ENCODE measurements at places on chromosomes 13 and 19. TPM values are rescaled to one million over a fixed set of nuclear protein-coding genes. Genes with fewer than 3 reads are reported as not detected.

The KLF5 gene
- 53.8 TPM for total RNA-seq

DNA sequence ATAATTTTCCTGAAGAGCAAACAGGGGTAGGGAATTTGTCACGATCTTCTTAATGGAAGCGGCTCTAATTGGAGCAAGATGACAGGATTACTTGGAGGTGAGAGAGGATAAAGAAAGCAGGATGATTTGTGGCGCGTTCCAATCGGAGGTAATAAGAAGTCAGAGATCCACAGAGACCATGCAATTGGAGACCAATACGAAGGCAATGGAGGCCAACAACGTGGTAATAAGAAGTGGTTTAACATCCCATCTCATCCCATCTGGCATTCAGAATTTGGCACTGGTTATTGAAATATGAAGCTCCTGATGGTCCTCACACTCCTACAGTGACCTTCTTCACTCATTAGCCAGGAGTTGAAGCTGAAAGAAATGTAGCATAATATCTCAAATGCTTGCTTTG lies 130.6 kb downstream of the DLEU7 start:
- no peak overlapping the region for H3K4me3 ChIP-seq
- no peaks in the 10 kb centered on the region for H3K27me3 ChIP-seq
- no peak overlapping the region for H3K27ac ChIP-seq
- H3K36me3 ChIP-seq, result no peaks in the 10 kb centered on the region

DNA sequence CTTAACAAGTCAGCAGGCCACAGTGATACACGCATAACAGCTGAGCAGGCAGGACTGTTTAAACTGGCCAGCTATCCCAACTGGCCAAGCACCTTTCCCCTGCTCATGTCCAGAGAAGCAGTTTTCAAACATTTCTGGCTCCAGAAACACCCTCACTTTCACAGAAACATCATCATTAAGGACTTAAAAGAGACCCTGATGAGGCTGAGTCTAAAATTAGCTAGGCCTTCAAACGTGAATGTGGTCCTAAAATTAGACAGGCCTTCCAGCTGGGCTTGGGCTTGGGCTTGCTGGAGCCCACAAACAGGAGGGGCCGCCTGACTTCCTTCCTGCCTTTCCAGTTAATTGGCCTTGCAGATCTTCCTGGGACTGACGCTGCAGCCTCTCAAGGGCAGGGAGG lies 334.2 kb downstream of the DNAJC15 start:
- H3K27ac ChIP-seq, result no peak overlapping the region
- H3K27me3 ChIP-seq, result no peaks in the 10 kb centered on the region
- H3K4me1 ChIP-seq, result no peaks in the 10 kb centered on the region
- no peak overlapping the region for H3K4me3 ChIP-seq
- DNase-seq, result no peak

DNA sequence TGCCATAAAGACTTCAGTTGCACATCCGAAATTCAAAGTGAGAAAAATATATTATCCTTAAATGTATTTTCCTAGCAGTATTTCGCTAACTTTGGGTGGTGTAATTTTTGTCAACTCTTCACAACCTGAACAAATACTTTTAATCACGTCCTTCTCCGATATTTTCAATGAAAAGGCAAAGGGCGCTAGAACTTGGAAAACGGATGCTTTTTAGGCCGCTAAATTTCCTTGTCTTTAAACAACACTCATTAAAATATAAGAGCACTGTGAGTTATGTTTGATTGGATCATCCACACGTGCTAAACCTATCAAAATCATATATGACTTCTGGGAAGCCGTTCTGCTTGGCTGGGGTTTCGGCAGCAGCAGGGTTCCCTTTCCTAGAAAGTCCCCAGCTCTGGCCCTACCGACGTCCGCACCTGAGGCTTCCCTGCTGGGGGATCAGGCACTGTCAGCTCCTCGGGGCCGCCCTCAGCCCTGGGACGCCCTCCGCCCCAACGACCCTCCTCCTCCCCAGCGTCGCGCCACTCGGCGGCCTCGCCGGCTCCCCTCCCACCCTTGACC lies 462 bp upstream of the MPHOSPH8 start:
- H3K4me3 ChIP-seq, result peak overlapping the region; percentile 83
- DNase-seq, result no peak
- H3K36me3 ChIP-seq, result no peaks in the 10 kb centered on the region
- peaks cover 37% of the 10 kb centered on the region for H3K4me1 ChIP-seq
- peak overlapping the region; percentile 93 for H3K27ac ChIP-seq
- H3K27me3 ChIP-seq, result no peaks in the 10 kb centered on the region

DNA sequence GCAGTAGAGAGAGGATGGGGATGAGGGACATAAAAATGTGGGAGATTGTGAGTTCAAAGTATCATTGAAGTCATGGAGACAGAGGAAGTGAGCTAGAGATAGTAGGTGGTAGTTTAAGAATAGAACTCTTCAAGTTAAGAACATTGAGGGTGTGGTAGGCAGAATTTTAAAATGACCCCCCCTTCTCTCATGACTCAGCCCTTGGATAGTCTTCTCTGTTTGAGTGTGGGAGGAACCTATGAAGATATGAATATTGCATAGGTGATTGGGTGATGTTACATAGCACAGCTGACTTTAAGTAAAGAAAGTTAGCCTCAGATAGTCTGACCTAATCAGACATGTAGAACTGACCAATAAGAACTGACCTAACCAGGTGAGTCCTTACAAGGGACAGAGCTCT lies 418.6 kb downstream of the FOXO1 start:
- no peak for DNase-seq
- H3K27ac ChIP-seq, result no peak overlapping the region
- no peaks in the 10 kb centered on the region for H3K4me1 ChIP-seq
- no peak overlapping the region for H3K4me3 ChIP-seq
- H3K27me3 ChIP-seq, result no peaks in the 10 kb centered on the region

GRCh38 chr19:45955905-45956608 lies 17.6 kb downstream of the NOVA2 start:
- H3K4me1 ChIP-seq, result no peaks in the 10 kb centered on the region
- H3K27ac ChIP-seq, result peak overlapping the region; percentile 32
- peak; percentile 75 for DNase-seq
- no peaks in the 10 kb centered on the region for H3K36me3 ChIP-seq

The CDX2 gene
- total RNA-seq, result not detected

DNA sequence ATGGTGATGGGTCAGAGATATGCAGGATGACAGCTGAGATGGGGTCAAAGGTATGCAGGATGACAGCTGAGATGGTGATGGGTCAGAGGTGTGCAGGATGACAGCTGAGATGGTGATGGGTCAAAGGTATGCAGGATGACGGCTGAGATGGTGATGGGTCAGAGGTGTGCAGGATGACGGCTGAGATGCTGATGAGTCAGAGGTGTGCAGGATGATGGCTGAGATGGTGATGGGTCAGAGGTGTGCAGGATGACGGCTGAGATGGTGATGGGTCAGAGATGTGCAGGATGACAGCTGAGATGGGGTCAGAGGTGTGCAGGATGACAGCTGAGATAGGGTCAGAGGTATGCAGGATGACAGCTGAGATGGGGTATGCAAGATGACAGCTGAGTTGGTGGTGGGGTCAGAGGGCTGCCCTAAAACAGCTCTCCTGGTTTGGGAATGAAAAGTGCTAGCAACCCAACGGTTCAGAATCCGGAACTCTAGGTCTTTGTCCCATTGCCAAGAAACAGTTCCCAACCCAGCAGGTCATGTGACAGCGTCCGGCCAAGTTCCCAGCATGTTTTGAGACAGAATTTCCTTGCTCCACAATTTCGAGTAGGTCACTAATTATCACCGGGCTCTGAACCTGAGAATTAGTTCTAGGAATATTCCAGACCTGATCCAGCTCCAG lies 3.2 kb downstream of the SELENOW start:
- peaks cover 59% of the 10 kb centered on the region for H3K4me1 ChIP-seq
- H3K36me3 ChIP-seq, result peaks cover 62% of the 10 kb centered on the region
- peak; percentile 35 for DNase-seq
- H3K27ac ChIP-seq, result no peak overlapping the region

The MUC16 gene
- not detected for total RNA-seq

DNA sequence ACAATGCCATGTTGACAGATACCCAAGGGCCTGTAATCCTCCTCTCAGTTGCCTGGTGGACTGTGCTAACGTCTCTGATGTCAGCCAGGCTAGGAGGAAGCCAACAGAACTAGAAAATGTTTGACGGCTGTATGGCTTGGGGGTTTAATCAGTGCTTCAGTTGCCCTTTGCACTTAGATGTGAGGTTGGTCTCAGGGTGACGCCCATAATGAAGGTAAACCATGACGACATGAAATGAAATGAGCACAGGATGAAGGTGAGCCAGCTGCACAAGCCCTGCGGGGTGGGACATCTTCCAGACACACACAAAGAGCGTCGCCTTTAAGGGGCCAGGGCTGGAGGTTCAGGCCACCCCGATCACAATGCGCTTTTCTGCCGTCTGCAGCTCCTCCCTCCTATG lies 127.2 kb downstream of the CRYL1 start:
- H3K4me3 ChIP-seq, result no peak overlapping the region
- H3K4me1 ChIP-seq, result no peaks in the 10 kb centered on the region
- DNase-seq, result peak; percentile 41
- H3K27ac ChIP-seq, result no peak overlapping the region
- H3K27me3 ChIP-seq, result no peaks in the 10 kb centered on the region
- peaks cover 18% of the 10 kb centered on the region for H3K36me3 ChIP-seq

The ZIM2 gene
- total RNA-seq, result 4.1 TPM

The SPACA6 gene
- 151 TPM for total RNA-seq

DNA sequence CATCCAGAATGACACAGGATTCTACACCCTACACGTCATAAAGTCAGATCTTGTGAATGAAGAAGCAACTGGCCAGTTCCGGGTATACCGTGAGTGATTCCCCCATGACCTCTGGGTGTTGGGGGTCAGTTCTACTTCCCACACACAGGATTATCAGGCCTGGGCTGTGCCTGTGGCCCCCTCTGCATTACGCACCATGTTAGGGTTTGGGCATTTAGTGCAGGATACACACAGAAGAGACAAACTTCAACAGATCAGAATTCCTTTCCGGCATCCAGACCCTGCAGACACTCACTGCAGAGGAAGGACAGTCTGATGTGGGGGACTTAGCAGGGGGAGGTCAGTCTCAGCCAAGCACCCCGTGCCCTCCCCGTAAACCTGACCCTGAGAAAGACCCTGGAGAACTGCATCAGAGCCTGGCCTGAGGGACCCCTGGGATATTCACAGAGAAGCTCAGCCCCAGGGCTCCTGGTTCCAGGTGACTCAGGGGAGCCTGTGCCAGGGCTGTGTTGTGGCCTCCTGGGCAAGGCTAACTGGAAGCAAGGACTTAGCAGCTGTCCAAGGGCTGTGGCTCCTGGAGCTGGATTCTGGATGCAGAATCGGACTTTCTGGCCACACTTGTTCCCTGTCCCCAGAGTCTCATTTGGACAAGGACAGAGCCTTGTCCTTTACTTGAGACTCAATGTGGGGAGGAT lies 1.7 kb downstream of the CEACAM5 start:
- no peak for DNase-seq
- H3K4me1 ChIP-seq, result no peaks in the 10 kb centered on the region
- H3K27me3 ChIP-seq, result peaks cover 63% of the 10 kb centered on the region
- no peak overlapping the region for H3K27ac ChIP-seq
- H3K4me3 ChIP-seq, result no peak overlapping the region
- H3K36me3 ChIP-seq, result no peaks in the 10 kb centered on the region

The KASH5 gene
- total RNA-seq, result not detected

GRCh38 chr13:21060338-21061028 lies 903 bp downstream of the LATS2 start:
- no peaks in the 10 kb centered on the region for H3K36me3 ChIP-seq
- peak overlapping the region; percentile 72 for H3K4me3 ChIP-seq
- peak overlapping the region; percentile 97 for H3K27ac ChIP-seq
- no peaks in the 10 kb centered on the region for H3K27me3 ChIP-seq

DNA sequence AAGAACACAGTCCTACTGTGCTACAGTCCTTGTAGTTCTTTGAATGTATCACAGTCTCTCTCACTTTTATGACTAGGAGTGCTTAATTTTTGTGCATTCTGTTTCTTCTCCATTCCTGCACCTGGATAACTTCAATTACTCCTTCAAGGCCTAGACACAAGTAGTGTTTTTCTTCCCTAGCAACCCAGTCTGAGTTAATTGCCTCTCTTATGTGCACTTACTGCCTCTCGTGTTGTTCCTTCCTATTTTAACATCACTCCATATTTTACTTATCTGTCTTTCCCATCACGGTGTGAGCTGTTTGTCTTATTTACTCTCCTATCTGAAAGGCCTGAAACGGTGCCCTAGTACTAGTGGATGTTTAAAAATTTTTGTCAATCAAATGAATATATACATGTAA lies 101.5 kb downstream of the HS6ST3 start:
- no peaks in the 10 kb centered on the region for H3K36me3 ChIP-seq
- no peaks in the 10 kb centered on the region for H3K27me3 ChIP-seq
- DNase-seq, result no peak
- no peak overlapping the region for H3K27ac ChIP-seq
- no peaks in the 10 kb centered on the region for H3K4me1 ChIP-seq

The CAPS gene
- 41.5 TPM for total RNA-seq

DNA sequence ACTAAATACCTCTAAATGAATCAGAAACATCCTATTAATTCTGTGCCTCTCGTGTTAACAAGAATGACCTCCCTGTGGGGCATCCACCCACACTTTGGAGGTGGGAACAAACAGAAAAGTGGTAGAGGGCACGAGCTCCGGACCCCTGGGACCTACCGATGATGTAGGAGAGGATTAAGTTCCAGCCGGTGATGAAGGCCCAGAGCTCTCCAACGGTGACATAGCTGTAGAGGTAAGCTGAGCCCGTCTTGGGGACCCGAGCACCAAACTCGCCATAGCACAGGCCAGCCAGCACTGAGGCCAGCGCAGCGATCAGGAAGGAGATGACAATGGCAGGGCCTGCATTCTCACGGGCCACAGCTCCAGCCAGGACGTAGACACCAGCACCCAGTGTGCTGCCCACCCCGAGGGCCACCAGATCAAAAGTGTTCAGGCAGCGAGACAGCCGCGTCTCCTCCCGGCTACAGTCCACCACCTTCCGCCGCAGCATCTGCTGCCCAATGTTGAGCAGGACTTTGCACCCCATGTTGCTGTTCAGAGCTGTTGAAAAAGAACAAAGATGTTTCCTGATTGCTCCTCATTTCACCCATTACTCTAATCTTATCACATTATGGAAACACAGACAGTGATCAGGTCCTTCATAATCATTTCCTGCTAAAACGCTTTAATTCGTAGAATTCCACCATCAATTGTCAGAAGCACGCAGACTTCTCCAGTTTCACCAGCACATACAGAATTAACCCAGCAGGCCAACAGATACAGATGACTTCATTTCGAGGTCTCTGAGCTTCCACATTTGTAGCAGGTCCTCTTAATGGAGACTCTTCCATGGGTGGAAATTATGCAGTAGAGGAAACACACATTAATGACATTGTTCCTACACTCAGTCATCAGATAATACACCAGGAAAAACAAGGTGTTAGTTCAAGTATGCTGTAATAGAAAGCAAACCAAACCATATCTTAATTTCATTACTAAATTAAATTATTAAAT lies 59.5 kb downstream of the SLC7A1 start:
- no peak for DNase-seq
- no peak overlapping the region for H3K27ac ChIP-seq
- H3K4me1 ChIP-seq, result peaks cover 32% of the 10 kb centered on the region
- H3K27me3 ChIP-seq, result no peaks in the 10 kb centered on the region
- peaks cover 41% of the 10 kb centered on the region for H3K36me3 ChIP-seq
- H3K4me3 ChIP-seq, result no peak overlapping the region

The LILRB3 gene
- 74.7 TPM for total RNA-seq
